LHCN-M2 (cell line): ENCODE measurements at places on chromosomes 1 and 21. TPM values are rescaled to one million over a fixed set of nuclear protein-coding genes. Genes with fewer than 3 reads are reported as not detected.

Gene RXFP4
- not detected in 2 replicates for total RNA-seq

Gene SPRR4
- not detected in 2 replicates for total RNA-seq

Gene TPTE
- total RNA-seq = not detected in 2 replicates

Gene ICOSLG
- total RNA-seq = under 0.01 TPM in 1 of 2 replicates, not detected in the other

- no peak for DNase-seq
Measured at GRCh38 chr1:238186887-238187574, 296.3 kb upstream of the ZP4 start.

GRCh38 chr1:96253246-96254035 is 468.1 kb upstream of the PTBP2 start:
- peak; percentile 23 for DNase-seq

DNA sequence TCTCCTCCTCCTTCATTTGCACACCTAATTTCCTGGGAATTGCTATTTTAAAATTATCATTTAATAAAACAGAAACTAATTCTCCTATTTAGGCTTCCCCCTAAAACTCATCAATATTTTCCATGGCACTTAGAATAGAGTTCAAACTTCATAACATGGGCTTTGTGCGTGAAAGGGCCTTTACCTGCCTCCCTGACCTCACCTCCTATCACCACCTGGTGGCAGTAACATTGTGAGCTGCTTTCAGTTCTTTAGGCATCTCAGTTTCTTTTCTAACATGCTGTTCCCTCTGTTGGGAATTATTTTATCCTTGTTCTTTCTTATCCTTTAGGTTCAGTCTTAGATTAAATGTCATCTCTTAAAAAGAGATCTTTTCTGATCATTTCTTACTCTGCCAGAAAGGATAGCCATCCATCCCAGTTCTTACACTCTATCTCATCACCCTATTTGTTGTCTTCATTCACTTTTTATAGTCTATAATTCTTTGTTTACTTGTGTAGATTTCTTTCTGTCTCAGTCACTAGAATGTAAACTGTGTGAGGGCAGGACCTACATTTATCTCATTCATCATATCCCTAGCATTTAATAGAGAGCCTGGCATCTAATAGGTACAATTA is 133.8 kb upstream of the KIAA1614 start:
- peak; percentile 18 for DNase-seq

DNA sequence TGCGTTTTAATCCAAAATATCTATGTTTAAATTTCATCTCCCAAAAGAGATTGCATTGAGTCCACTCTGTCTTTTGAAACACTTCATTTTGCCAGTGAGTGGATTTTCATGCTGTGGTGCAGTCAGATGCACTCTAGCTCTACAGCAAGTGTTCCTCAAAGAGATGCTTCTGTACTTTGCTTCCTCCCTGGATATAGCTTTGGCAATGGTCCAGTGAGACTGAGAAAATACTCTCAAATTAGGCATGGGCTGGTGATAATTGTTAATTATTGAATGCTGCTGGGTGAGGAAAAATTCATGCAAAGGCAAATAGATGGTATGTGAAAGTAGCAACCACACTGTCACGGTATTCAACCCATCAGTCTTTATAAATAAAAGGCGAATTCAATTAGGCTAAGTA is 396.9 kb downstream of the ADGRL2 start:
- no peak for DNase-seq

GRCh38 chr1:52364235-52364839 is 1.7 kb downstream of the CC2D1B start:
- DNase-seq = no peak

- DNase-seq = peak; percentile 61
Measured at GRCh38 chr1:43554444-43554992, 23.8 kb downstream of the PTPRF start.

GRCh38 chr1:25543005-25543424 is 391 bp upstream of the LDLRAP1 start:
- no peak for DNase-seq
